Epithelial cell of alveolus of lung (primary cell): ENCODE measurements at places on chromosomes 13 and 19. TPM values are rescaled to one million over a fixed set of nuclear protein-coding genes. Genes with fewer than 3 reads are reported as not detected.

The FAM216B gene
- 0.16 TPM in 1 of 2 replicates, not detected in the other for total RNA-seq

The LMTK3 gene
- 0.26 and 4.5 TPM in 2 replicates for total RNA-seq

The USP12 gene
- total RNA-seq: 10.2 and 24.0 TPM in 2 replicates

The GJB6 gene
- not detected in 2 replicates for total RNA-seq

The CEBPA gene
- under 0.01 and 0.80 TPM in 2 replicates for total RNA-seq

The TRPC4 gene
- total RNA-seq: 4.3 and 6.9 TPM in 2 replicates

The AMER2 gene
- not detected in 2 replicates for total RNA-seq

The PKN1 gene
- total RNA-seq: 83.2 and 134 TPM in 2 replicates

The THSD8 gene
- not detected in 2 replicates for total RNA-seq

The IGFL3 gene
- 1.9 TPM in 1 of 2 replicates, not detected in the other for total RNA-seq

The HSPBP1 gene
- 50.1 and 59.6 TPM in 2 replicates for total RNA-seq

The ZNF93 gene
- total RNA-seq: 6.1 and 9.1 TPM in 2 replicates

The ELSPBP1 gene
- total RNA-seq: not detected in 2 replicates

The TMEM145 gene
- 0.24 TPM in 1 of 2 replicates, not detected in the other for total RNA-seq

The ENOX1 gene
- total RNA-seq: 2.2 and 2.8 TPM in 2 replicates

The ZNF473 gene
- total RNA-seq: 8.1 and 9.9 TPM in 2 replicates

The SPIB gene
- not detected in 2 replicates for total RNA-seq

The ZNF600 gene
- total RNA-seq: 1.0 and 3.1 TPM in 2 replicates

The OVOL3 gene
- not detected in 2 replicates for total RNA-seq

The LATS2 gene
- 15.5 and 16.2 TPM in 2 replicates for total RNA-seq

The DCT gene
- total RNA-seq: 0.32 TPM in 1 of 2 replicates, not detected in the other

The COMP gene
- under 0.01 TPM in 1 of 2 replicates, not detected in the other for total RNA-seq

The DCLK1 gene
- total RNA-seq: 2.2 and 4.1 TPM in 2 replicates

The FFAR3 gene
- total RNA-seq: not detected in 2 replicates

The CRB3 gene
- 1.7 TPM in 1 of 2 replicates, not detected in the other for total RNA-seq

The ICAM4 gene
- total RNA-seq: 3.4 and 9.3 TPM in 2 replicates

The LYL1 gene
- 0.48 and 6.5 TPM in 2 replicates for total RNA-seq

The MUC16 gene
- under 0.01 TPM in 1 of 2 replicates, not detected in the other for total RNA-seq

The PRTN3 gene
- total RNA-seq: 2.6 TPM in 1 of 2 replicates, not detected in the other

The OR10H2 gene
- not detected in 2 replicates for total RNA-seq

The LACC1 gene
- total RNA-seq: 4.1 and 5.0 TPM in 2 replicates

The ODAD3 gene
- 0.13 TPM in 1 of 2 replicates, not detected in the other for total RNA-seq

The SLAIN1 gene
- total RNA-seq: 0.88 and 0.91 TPM in 2 replicates

The CEACAM7 gene
- not detected in 2 replicates for total RNA-seq

The IFI30 gene
- 9.3 TPM in 1 of 2 replicates, not detected in the other for total RNA-seq

The B9D2 gene
- total RNA-seq: 5.3 and 7.0 TPM in 2 replicates

The MEIOSIN gene
- 0.13 TPM in 1 of 2 replicates, not detected in the other for total RNA-seq

The ZNF429 gene
- total RNA-seq: 2.2 and 9.4 TPM in 2 replicates

The IQCN gene
- total RNA-seq: 0.13 and 1.6 TPM in 2 replicates

The ZNF175 gene
- 2.8 and 4.6 TPM in 2 replicates for total RNA-seq

The ZNF723 gene
- not detected in 2 replicates for total RNA-seq

The IGSF23 gene
- not detected in 2 replicates for total RNA-seq

The FREM2 gene
- total RNA-seq: 0.16 and 0.39 TPM in 2 replicates

The LRRC63 gene
- total RNA-seq: not detected in 2 replicates

The ZNF571 gene
- total RNA-seq: 0.78 and 3.0 TPM in 2 replicates

The DENND1C gene
- total RNA-seq: not detected in 2 replicates

The RXFP2 gene
- total RNA-seq: not detected in 2 replicates

The LSR gene
- total RNA-seq: 1.4 and 7.4 TPM in 2 replicates

The TEX101 gene
- total RNA-seq: not detected in 2 replicates
